ENCODE measurements at places on chromosomes 2 and 18. TPM values are rescaled to one million over a fixed set of nuclear protein-coding genes. Genes with fewer than 3 reads are reported as not detected.

HSBP1L1 gene
- total RNA-seq, result 16.9 TPM

MAP3K2 gene
- total RNA-seq, result 15.5 TPM

LYG1 gene
- 0.12 TPM for total RNA-seq

TCF23 gene
- total RNA-seq, result not detected

SLC4A1AP gene
- 17.4 TPM for total RNA-seq
